GM04504 (cell line): ENCODE measurements at places on chromosomes 1 and 21.

GRCh38 chr1:198771563-198772153 lies 132.8 kb downstream of the PTPRC start:
- no peak for DNase-seq

DNA sequence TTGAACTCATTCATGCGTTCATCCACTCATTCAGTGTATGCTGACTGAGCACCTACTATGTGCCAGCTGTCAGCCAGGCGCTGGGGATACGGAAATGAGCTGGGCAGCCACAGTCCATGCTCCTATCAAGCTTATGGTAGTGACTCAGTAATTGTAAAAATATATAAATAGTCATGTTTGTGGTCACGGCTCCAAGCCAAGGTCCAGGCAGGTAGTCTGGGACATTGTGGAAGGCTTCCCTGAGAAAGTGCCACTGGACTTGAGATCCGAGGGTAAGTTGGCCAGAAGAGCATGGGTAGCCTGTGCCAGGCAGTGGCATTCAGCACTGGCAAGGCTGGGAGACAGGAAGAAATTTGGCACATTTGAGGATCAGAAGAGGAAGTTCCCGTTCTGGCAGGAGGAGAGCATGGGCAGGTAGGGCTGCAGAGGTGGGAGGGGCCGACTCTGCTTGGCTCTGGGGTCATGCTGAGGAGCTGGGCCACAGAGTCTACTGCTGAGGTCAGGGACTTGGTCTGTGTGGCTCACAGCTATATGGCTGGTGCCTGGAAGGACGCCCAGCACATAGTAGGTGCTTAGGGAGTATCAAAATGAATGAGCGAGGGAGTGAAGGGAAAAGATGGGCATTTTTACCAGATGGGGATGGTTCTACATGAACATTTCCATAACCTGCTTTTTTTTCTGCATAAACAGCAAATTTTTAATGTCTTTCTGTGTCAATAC lies 6.9 kb downstream of the PTPRF start:
- DNase-seq: no peak

GRCh38 chr1:180096584-180097325 lies 57.9 kb upstream of the QSOX1 start:
- DNase-seq: no peak

GRCh38 chr1:1881727-1882126 lies 9.2 kb downstream of the GNB1 start:
- no peak for DNase-seq

DNA sequence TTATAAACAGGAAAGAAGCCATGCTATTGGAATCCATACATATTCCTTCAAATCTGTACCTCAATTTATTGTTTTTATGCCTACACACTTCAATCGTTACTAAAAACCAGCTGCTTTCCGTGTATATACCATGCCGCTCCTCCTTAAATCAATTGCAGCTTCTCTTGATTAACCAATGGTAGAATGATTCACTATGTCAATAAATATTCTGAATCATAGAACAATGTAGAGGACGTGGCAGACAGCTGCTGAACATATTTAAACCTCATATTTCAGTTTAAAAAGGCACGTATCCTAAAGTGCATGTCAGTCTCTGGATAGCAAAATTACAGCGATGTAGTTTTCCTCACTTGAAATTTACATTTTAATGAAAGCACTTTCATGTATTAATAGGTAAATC lies 100.4 kb downstream of the MRPL39 start:
- peak; percentile 22 for DNase-seq

DNA sequence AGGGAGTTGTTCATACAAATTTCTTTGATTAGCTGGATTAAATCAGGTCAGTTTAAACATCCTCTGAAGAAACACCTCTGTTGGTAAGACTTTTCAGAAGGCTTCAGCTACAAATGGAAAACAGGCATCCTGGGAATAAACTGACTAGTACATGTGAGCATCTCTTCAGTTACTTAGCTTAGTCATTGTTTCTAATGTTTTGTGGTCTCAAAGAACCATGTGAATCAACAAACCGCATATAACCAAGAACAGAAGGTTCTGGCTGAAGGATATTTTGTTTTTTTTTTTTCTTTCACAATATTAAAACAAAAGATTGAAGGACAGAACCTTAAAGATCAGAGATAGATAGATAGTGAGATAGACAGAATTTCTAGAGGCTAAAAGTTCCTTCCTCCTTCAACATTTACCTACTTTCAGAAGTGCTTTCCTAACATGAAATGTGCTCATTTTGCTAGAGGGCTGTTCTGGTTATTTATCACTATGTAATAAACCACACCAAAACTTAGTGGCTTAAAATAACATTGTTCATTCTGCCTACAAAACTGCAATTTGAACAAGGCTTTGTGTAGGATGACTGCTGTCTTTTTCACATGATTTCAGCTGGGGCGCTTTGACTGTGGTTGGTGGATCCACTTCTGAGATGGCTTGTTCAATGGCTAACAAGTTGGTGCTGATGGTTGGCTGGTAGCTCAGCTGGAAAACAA lies 119.8 kb upstream of the PTGFR start:
- DNase-seq: peak; percentile 54

GRCh38 chr1:205168291-205168690 lies 43.2 kb downstream of the DSTYK start:
- DNase-seq: no peak

DNA sequence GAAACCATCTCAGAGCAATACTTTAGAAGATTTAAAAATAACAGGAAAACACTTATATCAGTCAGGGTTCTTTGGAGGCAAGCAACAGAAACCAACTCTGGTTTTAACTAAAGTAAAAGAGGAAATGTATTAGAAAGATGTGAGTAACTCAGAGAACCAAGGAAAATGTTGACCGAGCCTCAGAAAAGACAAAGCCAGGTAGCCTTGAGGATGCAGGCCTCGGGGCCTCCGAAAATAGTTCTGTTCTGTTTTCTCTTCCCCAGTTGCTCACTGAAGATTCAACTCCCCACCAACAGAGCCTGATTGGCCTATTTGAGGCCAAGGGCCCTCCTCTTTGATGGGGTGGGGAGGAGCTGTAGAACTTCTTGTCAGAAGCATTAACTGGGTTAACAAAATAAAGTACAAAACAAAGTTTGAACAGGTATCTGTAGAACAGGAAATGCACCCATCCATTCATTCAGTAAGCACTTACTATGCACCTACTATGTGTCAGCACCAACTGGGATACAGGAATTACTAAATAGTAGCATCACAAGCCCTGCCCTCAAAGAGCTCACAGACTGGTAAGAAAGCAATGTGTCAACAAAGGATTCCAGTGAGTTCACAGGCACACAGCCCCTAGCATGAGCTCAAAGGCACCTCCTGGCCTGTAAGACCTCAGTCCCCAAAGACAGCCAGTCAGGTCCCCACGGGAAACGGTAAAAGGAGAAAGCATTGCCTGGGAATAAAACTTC lies 12.6 kb downstream of the SLAMF8 start:
- DNase-seq: no peak

GRCh38 chr1:200628223-200628881 lies 7.8 kb upstream of the KIF14 start:
- no peak for DNase-seq

DNA sequence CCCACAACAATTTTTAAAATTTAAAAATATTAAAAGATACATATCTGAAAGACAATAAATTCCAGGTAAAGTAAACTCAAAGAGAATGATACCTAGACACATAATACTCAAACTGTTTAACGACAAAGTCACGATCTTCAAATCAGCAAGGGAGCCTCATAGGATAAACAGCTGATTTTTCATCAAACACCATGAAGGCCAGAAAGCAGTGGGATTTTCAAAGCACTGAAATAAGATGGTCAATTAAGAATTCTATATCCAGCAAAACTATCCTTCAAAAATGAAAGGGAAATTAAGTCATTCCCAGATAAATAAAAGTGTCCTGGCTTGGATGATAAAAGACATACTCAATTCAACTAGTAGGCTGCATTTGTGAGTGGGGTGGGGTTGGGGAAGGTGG lies 100.5 kb downstream of the TIAM1 start:
- DNase-seq: no peak

DNA sequence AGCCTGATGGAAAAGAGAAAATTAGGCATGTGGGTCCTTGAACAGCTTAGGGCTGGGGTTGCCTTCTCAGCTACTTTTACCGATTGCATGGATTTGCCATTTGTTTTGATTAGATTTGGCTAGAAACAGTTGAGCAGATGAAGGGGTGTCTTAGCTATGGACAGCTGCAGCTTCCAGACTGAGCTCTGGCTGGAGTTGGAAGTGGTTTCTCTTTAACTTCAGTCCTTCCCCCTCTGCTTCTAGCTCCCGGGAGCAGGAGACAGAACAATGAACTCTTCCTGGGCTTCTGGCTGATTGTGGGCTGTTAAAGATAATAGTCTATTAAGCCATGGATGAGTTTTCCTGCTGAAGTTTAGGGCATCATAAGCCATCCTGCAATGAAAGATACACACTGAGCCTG lies 50.7 kb downstream of the UBE2T start:
- DNase-seq: no peak

DNA sequence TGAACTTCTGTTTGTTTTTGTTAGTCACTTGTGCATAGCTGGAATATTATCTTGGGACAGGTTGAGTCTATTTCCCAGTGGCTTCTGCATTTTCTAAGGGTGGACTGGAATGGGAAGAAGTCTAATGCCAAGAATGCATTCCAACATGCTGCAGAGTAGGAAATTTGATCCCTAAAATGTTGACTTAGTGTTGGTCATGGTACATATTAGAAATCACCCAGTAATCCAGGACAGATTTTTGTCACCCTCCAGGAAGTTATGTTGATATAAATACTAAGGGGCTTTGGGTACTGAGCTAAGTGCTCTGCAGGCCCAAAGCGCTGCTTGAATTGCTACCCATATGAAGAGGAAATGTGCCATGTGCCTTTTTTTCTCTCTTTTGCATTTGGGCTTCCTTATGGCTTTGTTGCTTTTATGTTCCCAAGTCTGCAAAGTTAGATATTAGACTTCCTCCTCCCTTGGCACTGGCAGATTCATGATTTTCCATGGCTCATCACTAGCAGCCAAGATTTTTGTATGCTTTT lies 10.0 kb downstream of the ARID1A start:
- DNase-seq: peak; percentile 60

- no peak for DNase-seq
These were observed 3.7 kb upstream of the ACADM start for GRCh38 chr1:75720820-75721219.

DNA sequence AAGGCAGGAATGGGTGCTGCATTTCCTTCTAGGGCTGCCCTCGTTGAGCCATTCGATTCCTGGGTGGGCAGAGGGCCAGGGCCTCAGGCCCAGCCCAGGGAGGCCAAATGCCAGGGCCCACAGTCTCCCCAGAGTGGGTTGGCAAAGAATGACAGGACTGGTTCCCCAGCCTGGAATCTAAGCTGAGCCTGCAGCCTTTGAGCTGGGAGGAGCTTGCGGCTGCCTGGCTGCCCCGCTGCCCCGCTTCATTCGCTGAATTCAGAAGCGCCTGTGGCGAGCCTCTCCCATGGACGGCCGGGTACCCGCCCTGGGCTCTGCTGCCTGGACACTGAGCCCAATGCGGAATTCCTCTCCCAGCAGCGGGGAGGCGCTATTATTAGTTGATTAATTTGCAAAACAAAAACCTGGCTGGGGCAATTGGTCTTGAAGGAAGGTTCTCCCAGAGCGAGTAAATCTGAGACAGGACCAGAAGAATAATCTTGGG lies 32.3 kb upstream of the TARDBP start:
- peak; percentile 52 for DNase-seq

GRCh38 chr1:41758904-41759548 lies 159.7 kb downstream of the HIVEP3 start:
- peak; percentile 48 for DNase-seq

DNA sequence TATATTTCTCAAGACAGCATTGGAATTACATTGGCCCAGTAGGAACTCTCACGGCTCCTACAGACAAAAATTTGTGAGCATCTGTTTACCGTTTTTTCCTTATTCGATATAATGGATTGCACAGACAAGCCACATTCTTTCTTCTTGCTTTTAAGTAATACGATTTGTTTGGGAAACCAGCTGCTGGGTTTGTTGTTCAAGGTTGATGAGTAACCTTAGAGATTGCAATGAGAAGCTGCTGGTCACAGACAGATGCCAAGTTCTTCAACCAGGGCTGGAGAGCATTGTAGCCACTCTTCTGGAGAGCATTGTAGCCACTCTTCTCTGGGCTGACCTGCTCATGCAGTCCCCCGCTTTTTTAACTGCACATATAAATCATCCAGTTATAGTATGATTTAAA lies 1.4 kb upstream of the MIA3 start:
- peak; percentile 87 for DNase-seq

DNA sequence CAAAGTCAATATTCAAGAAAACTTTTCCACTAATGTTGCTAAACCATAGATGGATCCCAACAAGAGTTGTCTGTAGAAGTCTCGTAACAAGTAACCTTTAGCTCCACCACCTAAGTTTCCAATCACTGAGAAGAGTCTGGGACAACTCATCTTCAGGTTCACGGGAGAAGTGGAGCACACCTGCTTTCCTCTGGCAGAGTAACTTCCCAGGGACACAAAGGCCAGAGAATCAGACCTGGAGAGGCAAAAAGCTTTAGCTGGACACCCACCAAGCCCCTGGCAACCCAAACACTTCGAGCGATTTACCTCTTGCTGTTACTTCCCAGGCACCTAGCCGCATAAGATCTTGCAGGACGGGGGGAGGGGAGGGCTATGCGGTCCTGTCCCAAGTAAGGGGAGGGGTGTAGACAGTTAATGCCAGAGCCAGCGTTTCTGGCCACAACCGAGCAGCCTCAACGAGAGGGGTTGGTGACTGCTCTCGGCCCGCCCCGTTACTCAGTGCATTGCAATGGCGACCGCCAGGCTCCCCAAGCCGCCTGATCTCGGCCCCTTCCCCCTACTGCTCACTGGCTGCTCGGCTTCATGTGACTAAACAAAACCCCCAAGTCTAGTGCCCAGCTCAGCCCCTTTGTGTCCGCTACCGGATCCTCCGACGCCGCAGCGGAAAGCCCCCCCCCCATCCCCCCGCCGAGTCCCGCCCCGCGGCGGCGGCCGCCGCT lies 709 bp downstream of the ZNF644 start:
- DNase-seq: peak; percentile 38

DNA sequence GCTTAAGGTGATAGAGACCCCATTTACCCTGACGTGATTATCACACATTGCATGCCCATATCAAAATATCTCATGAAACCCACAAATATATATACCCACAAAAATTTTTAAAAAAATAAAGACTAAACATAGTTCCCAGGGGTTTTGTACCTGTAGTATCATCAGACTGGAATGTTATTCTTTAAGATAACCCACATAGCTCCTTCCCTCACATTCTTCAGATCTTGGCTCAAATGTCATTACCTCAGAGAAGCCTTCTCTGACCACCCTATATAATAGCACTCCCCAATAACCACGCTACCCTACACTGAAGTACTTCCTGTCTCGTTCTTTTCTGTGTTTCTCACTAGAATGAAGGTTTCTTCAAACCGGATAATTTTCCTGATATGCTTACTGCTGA lies 138.3 kb upstream of the SNX7 start:
- DNase-seq: no peak

DNA sequence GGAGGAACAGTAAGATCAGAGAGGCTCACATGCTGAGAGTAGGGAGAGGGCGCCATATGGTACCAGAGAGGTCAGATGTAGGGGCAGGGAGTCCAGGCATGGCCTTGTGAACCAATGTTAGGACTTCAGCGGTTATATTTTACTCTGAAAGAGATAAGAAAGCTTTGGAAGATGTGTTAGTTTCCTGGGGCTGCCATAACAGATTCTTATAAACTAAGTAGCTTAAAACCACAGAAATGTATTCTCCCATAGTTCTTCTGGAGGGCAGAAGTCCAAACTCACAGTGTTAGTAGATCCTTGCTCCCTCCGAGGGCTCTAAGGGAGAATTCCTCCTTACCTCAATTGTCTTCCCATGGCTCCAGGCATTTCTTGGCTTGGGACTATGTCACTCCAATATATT lies 502.5 kb upstream of the ADGRL2 start:
- DNase-seq: no peak

- DNase-seq: no peak
These were observed 14.3 kb downstream of the PDZK1 start for GRCh38 chr1:145692785-145693443.
